Activated T-cell treated with anti-CD3 and anti-CD28 coated beads for 24 hours (primary cell): ENCODE measurements at places on chromosomes 7 and 10.

GRCh38 chr7:1512781-1513656, 8.8 kb upstream of the INTS1 start:
- DNase-seq, result peak; percentile 41

- DNase-seq, result no peak
These were observed 37.1 kb upstream of the TOMM7 start for GRCh38 chr7:22859641-22860290.

DNA sequence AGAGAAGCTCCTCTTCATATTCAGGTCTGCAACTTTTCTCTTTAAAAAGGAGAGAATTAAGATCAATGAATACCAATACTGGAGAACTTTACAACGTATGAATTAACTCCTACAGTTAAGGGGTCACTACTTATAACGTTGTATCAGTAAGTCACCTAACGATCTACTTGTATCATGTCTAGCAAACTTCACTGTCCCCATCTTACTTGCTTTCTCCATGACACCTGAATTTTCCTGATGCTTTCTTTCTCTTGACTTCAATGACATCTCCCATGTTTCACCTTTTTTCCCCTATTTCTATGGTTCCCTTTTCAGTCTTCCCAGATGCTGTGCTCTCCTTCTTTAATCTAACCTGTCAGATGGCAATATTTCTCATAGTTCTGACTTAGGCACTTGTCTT, 19.6 kb downstream of the NAMPT start:
- DNase-seq, result no peak

GRCh38 chr7:20287317-20287716, 43.4 kb upstream of the ITGB8 start:
- no peak for DNase-seq

DNA sequence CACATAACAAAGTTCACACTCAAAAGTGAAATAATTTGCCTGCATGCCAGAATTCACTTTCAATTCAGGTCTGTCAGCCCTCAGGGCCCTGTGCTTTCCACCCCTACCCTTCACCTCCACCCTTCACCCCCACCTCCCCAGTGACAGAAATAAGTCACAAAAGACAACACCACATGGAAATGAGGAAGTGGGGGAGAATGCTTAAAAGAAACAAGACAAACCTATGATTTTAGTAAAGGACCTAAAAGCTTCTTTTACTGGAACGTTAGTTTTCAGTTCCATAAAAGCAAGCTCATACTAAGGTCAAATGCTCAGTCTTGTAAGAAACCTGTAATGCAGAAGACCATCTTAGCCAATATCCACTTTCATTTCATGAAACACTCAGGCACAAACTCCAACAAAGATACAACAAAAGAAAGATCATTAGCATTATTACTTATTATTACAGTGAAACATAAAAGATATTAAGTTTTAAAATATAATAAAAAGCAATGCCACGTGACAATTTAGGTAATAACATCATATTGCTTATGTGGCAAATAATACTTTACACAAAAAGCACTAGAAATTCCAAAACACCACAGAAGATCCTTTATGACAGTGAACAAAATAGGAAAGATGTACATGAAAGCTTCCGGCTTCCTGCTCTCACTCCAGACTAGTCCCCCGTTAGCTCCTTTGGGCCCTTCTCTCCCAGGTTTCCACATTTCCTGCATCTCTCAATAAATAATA, 112.1 kb downstream of the LMBR1 start:
- DNase-seq, result no peak

DNA sequence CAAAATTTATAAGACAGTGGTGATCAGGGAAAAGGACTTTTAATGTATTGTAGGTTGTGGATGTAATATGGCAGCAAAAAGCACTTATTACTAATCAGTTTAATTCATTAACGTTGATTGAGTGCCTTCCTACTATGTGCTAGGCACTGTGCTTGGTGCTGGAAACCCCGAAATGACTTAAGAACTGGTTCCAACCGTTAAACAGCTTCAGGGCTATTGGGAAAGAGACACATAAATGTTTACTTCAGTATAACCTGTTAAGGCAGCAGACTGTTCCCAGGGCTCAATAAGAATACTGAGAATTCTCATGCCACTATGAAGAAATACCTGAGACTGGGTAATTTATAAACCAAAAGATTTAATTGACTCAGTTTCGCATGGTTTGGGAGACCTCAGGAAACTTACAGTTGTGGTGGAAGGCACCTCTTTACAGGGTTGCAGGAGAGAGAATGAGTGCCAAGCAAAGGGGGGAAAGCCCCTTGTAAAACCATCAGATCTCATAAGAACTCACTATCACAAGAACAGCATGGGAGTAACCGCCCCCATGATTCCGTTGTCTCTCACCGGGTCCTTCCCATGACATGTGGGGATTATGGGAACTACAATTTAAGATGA, 1.1 kb upstream of the SLC25A13 start:
- DNase-seq, result no peak

GRCh38 chr7:86920154-86920553, 139.3 kb downstream of the ELAPOR2 start:
- no peak for DNase-seq

DNA sequence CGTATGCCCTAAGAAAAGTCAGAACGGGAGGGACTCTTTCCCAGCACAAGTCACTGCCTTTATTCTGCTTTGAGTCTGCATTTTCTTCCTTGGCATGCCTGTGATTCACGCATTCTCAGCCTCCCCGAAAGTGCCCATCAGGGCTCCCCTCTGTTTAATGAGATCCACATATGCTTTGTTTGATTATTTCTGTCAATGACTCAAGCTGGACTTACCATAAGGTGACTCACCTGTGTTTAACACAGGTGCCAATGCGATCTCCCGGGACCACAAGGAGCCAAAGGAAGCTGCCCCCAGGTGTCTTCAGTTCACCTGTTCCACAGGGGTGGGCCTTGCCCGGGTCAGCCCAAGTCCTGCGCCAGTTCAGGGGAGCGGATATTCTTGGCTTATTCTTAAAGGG, 386.0 kb upstream of the SHH start:
- no peak for DNase-seq

DNA sequence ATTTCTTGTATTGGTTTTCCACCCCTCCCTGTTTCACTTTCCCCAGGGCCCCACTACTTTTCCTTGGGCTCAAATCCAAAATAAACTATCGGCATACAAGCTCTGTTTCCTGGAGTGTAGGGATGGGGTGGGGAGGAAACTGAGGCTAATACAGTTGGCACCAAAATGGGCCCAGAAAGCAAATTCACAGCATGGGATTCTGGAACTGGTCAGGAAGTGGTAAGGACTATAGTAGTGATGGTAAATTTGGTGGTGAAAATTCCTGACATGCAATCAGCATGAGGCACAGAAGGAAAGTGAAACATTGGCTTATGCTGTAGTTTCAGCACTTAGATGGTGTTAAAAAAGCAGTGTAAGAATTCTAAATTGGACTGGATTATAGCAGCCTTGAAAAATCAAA, 8.7 kb upstream of the SAMD9L start:
- no peak for DNase-seq

DNA sequence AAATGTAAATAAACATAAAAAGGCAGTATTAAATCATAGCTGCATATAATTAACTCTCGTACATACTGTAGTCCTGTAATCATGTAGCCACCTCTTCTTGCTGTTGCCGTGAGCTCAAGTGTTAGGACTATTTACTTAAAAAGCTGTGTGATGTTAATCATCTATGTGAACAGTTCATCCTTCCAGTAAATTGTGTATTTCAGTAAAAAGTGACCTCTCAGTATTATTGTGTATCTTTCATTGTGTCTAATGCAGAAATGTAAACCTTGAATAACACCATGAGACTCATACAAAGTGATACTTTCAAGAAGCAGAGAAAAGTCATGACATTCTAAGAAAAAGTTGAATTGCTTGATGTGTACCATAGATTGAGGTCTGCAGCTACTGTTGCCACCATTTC, 38.0 kb downstream of the ADD3 start:
- DNase-seq, result no peak

- DNase-seq, result no peak
These were observed 21.8 kb downstream of the AUTS2 start for GRCh38 chr7:69620063-69620462.

DNA sequence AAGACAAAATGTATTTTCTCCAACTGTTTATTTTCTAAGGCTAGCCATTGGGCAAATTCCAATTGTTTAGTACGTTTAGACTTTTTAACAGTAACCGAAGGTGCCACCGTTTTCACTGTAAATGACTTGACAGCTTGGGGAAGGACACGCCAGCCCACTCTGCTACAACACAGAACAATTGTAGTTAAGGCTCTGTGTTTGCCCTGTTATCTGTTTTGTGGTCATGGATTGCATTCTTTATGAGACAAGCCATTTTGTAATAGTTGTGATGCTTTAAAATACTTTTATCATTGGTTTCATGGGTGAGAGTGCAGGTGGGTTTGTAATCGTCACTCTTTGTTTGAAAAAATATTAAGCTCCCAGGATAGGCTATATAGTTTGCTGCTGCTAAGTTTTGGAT, 6.6 kb upstream of the PITRM1 start:
- no peak for DNase-seq

- no peak for DNase-seq
These were observed 305.0 kb downstream of the TYW1 start for GRCh38 chr7:67301667-67302066.

GRCh38 chr10:97759158-97759887, 12.5 kb downstream of the SFRP5 start:
- no peak for DNase-seq

DNA sequence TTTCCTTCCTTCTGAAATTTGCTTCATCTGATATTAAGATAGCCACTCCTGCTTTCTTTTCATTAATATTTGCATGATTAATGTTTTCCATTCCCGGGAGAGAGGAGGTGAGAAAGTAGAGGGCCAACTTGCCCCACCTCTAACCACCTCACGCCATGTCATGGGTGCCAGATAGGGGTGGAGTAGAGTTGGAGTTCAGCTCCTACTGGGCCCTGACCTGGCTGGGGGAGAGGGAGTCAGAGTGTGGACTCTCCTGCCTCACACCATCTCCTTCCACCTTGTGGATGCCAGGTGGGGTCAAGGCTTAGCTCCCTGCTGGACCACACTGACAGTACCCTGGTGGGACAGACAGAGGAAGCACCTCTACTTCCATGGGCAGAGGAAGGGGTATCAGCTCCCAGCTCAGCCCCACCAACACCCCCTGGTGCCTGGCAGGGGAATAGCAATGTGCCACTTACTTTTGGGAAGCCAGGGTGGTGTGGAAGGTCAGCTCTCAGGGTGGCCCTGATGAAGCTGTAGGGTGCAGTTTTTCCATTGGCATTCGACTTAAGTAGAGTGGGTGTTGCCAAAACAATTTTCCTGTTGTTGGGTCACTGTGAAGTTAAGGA, 28.0 kb downstream of the CHST12 start:
- no peak for DNase-seq

DNA sequence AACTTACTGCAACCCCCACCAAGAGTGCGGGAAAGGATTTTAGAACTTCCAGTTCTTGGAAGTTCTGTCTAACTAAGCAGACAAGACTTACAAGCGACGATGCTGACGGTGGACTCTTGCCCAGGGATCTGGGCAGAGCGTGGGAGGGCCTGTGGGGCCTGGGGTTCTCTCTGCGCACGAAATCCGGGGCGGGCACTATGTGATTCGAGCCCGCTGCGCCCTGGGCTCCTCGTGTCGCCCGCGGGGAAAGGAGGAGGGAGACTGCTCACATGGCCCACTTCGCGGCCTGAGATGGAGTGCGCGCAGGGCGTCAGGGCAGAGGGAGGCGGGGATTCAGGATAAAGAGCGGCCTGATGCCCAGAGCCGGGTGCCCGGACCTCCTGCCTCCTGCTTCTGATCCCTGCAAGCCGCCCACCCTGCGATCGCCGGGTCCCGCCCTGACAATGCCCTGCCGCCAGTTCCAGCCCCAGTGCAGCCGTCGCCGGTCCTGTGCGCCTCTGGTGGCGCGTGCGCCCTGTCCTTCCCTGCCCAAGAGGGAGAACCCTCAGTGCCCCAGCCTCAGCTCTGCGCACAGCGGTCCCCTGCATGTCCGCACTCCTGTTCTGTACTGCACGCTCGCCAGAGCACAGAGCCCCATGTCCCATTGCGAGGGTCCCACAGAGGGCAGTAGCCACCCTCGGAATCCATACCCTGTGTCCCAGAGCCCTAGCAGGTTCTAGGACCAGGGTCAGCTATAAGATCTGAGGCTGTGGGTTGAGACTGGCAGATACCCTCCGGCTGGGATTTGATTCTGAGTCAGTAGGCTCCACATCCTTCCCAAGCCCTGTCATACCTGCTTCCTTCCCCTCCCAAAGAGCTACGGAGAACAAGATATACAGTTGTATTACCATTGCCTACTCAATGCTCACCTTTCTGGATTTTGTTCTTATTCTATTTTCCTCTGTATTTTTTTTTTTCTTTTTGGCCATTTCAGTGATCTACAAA, 99.4 kb upstream of the TMEM106B start:
- no peak for DNase-seq

DNA sequence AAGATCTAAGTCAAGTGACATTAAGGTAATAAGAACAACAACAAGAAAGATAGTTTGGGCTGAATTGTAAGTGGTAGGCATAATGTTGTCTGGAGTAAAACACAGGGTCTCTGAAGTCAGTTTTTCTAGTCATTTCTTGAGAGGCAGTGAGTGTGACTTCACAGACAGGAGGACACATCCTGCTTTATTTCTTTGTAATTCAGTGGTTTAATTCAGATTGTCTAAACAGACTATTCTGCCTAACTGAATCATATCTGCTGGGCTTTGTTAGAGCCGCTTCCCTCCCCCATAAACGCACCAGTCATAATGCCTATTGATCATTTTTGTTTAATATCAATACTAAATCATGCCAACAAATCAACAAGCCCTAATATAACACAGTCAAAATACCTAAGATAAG, 46.8 kb downstream of the AGK start:
- DNase-seq, result no peak

- peak; percentile 57 for DNase-seq
These were observed 86.4 kb downstream of the MYL10 start for GRCh38 chr7:101542527-101543241.

GRCh38 chr10:44552726-44553125, 167.8 kb upstream of the CXCL12 start:
- DNase-seq, result no peak

DNA sequence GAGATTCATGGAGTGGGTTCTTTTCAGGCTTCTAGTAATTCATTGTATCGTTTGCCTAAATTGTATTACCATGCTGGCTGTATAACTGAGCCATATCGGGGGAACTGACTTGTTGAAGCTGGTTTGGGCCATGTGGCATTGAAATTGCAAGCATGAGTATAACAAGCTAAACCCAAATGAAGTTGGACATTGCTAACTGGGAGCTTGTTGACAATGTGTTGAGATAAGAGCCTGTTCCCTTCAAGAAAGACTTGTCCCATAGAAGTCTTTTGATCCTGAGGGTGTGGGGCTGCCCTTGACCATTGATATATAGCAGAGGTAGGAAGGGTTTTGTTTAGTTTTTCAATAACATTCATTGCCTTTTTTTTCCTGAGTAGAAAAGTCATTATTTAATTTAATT, 156.0 kb downstream of the VTI1A start:
- DNase-seq, result no peak
